Sigmoid colon (tissue), 7 donors: ENCODE measurements at places on chromosomes 5 and 9. TPM values are rescaled to one million over a fixed set of nuclear protein-coding genes. Genes with fewer than 3 reads are reported as not detected.

Gene PIP5K1B
- total RNA-seq = 11.7 TPM

Gene NEURL1B
- total RNA-seq = 53.2 TPM

Gene PFN3
- not detected for total RNA-seq

Gene SLC25A2
- 0.82 TPM for total RNA-seq

Gene CYSRT1
- 0.33 TPM for total RNA-seq

Gene GFI1B
- not detected for total RNA-seq

DNA sequence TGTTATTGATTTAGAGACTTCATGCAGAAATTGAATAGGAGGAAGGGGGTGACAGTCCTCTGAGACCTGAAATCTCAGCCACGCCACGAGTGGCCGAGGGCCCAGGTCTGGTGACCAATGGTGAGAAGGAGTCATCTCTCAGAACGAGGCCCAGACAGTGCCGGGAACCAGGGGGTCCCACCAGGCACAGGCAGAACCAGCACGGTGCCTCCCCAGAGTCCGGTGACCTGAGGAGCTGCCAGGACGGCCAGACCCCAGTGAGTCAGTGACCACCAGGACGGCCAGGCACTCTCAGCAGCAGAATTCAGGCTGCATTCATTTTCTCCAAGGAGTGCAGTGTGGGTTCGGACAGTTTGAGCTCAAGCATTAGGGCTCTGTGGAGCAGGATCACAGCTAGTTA lies 43.8 kb upstream of the NKD2 start:
- no peak for DNase-seq

DNA sequence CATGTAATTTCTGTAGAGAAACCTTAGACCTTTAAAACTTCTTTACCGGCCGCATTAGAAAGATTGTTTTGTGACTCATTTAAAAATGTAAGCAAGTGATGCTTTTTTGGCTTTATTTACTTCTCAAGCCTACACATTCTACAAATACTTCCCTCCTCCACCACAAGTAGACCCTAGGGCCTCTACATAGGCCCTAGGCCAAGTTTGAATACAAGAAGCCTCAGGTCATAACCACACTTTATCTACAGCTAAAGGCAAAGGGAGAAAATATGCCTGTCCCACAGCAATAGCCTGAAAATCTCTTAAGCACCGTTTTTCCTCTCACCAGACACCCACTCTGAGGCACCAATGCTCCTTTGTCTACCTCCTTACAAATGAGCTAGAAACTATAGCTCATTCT lies 53.9 kb downstream of the CSNK1A1 start:
- no peak for DNase-seq

GRCh38 chr5:10333154-10334006 lies 20.1 kb upstream of the MARCHF6 start:
- no peak for DNase-seq

DNA sequence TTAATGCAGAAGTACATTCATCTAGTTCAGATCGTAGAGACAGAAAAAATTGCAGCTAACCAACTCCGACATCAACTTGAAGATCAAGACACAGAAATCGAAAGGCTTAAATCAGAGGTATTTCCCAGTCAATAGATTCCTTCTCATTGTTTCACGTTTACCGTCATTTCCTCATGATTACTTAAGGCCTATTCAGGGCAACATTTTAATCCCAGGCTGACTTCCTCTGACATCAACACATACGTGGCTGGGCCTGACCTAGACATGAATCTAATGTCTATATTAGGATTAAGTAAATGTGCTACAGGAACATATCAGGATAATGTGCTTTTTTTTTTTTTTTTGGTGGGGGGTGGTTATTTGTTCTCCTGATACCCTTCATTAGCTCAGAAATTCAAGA lies 107.9 kb downstream of the RASGRF2 start:
- DNase-seq = no peak

DNA sequence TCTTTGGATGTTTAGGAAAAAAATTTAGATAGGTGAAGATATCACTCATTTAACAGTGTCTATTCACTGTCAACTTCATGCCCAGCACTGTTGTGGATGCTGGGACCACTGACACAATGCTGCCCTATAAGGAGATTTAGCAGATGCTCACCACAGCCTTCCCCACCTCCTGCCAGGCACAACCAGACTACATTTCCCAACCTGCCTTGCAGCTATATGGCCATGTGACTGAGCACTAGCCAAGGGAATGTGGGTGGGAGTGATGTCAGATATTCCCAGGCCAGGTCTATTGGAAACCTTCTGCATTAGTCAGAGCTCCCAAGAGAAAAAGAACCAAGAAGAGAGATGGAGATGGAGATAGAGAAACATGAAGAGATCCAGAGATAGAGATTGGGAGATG lies 302.6 kb upstream of the TAS2R1 start:
- DNase-seq = no peak

- no peak for DNase-seq
These were observed 439.0 kb downstream of the ENC1 start for GRCh38 chr5:74201334-74202081.

DNA sequence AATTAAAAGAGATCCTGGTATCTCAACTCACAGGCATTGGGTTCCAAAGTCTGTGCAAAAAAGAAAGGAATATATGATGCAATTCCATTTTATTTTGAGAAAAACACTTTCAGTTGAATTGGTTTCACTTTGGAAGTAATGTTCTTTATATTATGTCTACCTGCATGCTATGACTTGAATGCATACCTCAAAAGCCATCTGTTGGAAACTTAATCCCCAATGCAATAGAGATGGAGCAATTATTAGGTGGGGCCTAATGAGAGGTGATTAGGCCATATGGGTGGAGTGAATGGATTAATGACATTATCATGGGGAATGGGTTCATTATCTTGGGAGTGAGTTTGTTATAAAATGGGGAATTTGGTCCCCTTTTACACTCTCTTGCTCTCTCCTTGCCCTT lies 293.3 kb downstream of the CSNK1G3 start:
- no peak for DNase-seq

- DNase-seq = no peak
These were observed 113.3 kb upstream of the SPATA31D4 start for GRCh38 chr9:81814794-81815464.

DNA sequence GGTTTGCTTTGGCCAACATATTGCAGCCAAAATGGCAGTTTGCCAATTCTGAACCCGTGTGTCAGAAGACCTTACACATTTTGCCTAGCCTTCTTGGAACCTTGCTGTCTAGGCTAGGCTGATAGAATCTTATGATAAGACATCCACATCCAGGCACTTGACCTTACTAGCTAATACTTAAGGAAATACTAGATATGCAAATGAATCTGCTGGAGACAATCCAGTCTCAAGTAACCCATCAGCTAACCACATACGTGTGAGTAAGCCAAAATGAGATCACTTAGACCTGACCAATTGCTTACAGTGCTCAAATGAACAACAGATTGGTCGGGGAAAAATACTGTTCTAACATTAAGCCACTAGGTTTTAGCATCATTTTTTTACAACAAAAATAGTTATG lies 1504.6 kb upstream of the CDH9 start:
- no peak for DNase-seq

DNA sequence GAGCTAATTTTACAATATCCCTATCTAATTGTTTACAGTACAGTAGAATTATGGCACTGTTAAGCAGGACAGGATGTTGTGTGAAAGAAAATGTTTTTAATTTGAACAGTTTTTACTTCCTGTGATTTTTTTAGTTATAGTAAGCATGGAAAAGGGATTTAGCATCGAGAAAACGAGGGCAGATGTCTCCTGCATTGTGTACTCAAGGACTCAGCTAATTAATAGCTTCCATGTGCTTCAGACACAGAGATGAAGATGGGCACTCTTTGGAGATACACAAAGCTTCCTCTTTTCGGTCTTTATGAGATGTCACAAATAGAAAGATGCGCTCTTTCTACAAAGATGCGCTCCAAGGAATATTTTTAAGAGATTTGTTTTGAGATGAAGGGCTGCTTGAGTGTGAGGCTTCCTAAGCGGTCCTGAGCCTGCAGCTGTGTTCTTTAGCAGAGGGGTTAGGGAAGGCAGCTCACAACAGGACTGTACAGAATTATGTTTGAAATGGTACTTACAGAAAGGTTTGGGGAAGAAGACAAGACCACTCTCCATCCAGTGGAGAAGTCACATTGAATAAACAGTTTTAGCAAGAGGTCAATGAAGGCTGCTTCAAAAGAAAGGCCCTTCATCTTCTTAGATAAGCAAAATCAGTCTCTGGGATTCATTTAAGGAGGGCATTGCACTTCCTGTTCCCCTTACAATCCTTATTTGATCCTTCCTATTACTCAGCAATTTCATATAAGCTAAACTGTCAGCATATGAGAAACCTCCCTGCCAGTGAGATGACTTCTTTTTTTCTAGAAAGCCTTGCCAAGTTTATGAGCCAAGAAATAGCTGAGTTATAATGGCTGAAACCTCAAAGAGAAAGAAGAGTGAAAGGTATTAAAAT lies 311.5 kb downstream of the EFNA5 start:
- no peak for DNase-seq

- no peak for DNase-seq
These were observed 2.8 kb downstream of the AIF1L start for GRCh38 chr9:131099102-131099606.

DNA sequence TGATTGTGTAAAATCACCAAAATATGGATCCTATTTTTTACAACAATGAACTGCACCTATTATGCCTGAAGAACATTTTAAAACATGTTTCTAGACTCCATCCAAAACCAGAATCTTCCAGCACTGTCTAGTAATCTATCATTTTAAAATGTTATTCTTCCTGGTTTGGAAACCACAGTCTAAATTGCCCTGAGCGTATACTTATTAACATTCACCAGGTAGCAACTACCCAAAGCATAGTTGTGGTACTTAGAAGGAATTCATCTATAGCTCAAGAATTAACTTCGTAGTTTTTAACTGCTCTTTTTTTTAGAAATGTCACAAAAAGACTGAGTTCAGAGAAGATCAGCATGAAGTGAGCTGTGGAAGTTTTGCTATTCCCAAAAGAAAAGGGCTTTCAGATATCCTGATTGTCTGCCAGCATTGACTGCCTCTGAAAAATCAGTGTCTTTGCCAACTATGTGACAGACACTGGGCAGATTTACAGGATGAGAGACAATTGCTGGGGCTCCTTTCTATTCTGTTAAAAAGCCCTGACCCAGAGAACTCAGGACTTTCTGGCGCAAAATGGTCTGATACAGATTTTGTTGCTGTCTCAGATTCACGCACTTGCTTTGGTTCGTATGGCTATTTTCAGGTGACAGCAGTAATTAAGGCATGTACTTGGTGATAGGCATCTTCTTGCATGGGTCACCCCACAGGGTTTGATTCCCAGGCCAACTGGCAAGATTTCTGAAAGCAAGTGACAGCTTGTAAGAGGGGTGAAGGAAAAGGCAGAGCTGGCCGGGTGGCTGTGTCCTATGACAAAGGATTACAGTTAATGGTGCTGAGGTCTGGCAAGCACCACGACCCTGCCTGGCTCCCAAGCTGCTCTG lies 152.5 kb upstream of the RAI14 start:
- DNase-seq = no peak

DNA sequence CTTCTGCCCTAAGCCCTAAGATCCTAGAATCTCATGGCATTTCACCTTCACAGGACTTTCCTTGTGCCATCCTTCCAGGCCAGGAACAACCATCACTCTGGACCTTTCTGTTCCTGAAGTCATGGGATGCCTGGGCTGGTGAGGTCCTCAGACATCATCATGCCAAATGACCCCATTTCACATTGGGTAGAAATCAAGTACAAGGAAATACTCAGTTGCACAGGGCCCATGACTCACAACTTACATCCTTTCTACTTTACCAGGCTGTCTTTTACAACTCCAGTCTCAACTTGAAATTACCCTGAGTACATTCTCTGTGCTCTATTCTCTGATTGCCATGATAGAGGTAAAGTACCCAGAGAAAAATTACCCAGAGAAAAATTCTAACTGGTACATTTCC lies 167.1 kb downstream of the PIK3R1 start:
- no peak for DNase-seq
